Anterior cingulate cortex (tissue), 58 donors: ENCODE measurements at places on chromosomes 2 and 18.
A peak's percentile ranks its signal among the peaks of the same experiment; 100 is the strongest.

DNA sequence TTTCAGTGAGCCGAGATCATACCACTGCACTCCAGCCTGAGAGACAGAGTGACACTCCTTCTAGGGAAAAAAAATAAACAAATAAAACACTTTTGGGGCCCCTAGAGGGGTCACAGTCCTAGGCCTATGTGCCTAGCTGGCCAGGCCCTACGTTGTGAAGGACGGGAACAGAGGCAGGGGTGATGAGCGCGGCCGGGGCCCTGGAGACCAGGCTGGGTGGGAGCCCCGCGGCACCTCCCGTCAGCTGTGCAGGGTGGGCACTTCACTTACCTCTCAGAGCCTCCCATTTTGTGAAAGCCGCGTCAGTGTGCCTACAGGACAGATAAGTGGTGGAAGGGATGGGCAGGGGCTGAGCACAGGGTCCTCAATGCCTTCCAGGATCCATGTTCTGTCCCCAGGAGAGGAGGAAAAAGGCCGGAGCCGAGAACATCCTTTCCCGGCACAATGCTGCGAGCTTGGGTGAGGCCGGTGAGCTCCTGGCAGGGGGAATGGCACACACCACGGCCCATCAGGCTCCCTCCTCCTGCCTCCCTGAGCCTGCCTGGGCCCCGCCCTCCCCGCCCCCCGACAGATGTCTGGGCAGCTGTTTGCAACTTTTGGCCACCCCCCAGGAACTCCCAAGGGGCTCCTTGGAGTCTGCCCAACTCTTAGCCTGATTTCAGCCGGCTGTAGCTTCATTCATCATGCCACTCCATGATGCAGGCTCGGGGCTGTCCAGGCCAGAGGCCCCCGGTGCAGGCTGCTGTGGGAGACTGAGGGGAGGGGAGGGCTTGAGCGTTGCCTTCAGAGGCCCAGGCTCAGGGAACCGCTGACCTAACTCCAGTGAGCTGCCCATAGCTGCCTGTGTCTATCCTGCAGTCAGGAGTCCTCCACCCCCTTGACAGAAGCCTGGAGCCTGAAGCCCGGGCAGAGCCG lies 196.5 kb downstream of the TFCP2L1 start:
- DNase-seq, result no peak

DNA sequence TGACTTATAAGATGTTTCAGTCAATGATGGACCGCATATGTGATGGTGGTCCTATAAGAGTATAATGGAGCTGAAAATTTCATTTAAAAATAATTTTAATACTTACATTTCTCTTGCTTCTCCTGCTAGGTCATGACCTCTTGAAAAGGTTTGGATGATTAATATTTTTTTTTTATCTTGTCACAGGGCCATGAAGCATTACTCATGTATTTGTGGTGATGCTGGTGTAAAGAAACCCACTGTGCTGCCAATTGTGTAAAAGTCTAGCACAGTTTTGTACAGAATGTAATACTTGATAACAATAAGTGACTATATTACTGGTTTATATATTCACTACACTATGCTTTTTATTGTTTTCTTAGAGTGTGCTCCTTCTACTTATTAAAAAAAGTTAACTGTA lies 124.2 kb upstream of the CELF4 start:
- DNase-seq, result no peak

DNA sequence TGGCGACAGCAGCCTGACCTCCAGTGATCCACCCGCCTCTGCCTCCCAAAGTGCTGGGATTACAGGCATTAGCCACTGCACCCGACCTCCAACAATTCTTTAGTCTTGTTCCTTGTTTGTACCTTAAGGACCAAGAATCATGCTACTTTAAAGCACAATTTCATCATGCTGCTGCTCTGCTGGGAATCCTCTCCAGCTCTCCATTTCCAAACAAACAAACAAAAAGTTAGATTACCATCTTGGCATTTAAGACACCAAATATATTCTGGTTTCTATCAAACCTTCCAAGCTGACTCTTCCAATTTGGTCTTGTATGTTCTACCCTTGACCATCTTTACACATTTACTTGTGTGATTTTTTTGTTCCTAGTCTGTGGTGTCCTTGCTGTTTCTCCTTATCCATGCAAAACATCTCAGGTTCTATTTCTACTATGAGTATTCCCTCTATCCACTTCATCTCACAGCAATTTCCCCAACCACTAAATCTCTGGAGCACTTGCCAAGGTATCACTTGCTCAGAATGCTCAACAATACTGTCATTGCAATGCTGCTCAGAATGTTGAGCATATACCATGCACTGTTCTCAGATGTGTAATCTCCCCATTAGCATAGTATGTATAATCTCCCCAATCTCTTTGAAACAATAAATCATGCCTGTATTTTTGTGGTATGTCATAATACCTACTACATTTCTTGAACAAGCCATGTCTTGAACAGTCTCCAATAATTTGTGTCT lies 73.2 kb upstream of the GALNT5 start:
- DNase-seq, result no peak

GRCh38 chr18:61892683-61893308 lies at the start of gene RNF152:
TSS of gene RNF152 (minus strand) at chr18:61893007. CDS start at chr18:61816463, 76,544 bp downstream.
- peak; percentile 21 for DNase-seq

GRCh38 chr2:30203156-30203555 lies 28.2 kb upstream of the LBH start:
- no peak for DNase-seq

- no peak for DNase-seq
Observed at GRCh38 chr2:167937403-167937802, 310.0 kb downstream of the STK39 start.

- DNase-seq, result no peak
Observed at GRCh38 chr2:233082222-233082930, 22.2 kb downstream of the INPP5D start.

DNA sequence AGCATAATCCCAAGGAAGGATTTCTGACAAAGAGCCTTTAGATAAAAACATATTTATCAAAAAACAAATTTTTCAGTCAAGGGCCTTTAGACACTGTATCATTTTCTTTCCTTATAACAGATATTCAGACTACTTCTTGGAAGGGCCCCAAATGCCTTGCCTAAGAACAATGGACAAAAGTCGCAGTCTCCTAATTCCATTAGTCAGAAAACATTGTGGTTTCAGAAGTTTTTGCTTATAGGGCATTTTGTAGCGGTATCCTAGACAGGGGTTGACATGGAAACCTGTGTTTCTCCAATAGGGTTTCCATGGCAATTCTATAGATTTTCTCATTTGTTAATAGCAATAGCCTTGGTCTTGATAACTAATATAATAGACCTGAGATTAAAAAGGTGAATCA lies 36.7 kb upstream of the AGPS start:
- DNase-seq, result no peak

DNA sequence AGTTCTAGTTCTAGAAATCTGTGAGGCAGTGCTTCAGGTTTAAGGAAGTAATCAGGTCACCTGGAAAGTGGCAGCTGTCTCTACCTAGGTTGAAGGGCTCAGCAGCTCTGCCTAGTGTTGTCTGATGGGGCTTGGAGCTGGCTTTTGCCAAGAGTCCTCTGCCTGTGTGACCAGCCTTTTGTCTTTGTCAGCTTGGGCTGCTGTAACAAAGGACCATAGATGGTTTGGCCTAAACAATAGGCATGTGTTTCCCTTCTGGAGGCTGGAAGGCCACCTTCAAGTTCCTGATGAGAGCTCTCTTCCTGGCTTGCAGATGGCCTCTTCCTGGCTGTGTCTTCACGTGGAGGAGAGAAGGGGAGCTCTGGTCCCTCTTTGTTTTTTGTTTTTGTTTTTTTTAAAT lies 13.3 kb downstream of the UBE2F start:
- no peak for DNase-seq

- DNase-seq, result no peak
Observed at GRCh38 chr2:65227020-65227455, 593 bp upstream of the ACTR2 start.

DNA sequence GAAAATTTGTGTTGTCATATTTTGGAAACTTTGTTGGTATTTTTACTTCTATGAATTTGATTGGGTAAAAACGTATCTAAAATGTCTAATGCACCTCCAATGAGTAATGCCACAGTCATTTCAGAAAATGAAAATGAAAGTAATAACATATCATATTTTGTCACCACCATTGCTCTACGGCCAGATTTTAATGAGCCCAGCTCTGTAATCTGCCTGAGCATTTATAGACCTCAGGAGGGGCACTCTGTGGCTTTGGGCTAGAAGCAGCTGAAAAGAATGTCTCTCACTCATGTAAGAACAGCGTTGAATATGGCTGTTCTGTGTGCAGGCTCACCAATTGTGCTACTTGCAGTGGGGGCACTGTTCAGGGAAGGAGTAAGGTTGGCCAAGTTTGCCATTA lies 32.7 kb upstream of the ABCA12 start:
- no peak for DNase-seq

GRCh38 chr2:56369316-56369715 lies 185.5 kb downstream of the CCDC85A start:
- DNase-seq, result no peak

- no peak for DNase-seq
Observed at GRCh38 chr2:218012284-218012683, 9.5 kb upstream of the TNS1 start.

DNA sequence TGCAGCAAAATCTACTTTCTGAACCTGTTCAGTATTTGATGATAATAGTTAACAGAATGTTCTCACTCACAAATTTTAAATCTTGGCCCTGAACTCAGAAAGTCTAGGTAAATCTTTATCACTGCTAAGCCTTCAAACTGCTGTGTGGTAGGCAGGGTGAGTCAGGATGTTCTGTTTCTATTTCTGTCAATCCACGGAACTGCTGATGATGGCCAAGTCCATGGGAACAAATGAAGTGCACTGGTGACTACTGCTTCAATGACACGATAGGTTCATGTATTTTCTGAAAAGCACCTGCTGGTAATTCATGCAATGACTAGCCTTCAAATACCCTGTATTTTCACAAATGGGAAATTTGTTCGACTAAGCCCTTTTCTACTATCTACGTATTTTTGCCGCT lies 14.2 kb downstream of the NIFK start:
- no peak for DNase-seq

- no peak for DNase-seq
Observed at GRCh38 chr2:60976256-60976850, 41.2 kb upstream of the PEX13 start.

GRCh38 chr2:1544478-1545069 lies 131.3 kb downstream of the TPO start:
- DNase-seq, result no peak

DNA sequence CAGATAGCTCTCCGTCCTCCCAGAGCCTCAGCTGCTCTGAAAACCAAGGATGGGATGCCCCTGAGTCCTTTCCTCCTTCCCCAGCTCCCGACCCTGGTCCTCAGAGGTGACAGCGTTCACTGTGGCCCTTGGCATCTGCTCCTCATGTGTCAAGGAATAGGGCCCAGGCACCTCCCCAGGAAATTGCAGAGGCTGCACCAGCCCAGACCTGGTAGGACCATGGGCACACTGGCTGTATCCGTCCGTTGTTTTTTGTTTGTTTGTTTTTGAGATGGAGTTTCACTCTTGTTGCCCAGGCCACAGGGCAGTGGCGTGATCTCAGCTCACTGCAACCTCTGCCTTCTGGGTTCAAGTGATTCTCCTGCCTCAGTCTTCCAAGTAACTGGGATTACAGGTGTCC lies 37.5 kb upstream of the SLC66A3 start:
- DNase-seq, result no peak

- no peak for DNase-seq
Observed at GRCh38 chr18:31950583-31950982, 7.7 kb upstream of the TRAPPC8 start.

GRCh38 chr2:136057023-136057801 lies 60.7 kb downstream of the CXCR4 start:
- no peak for DNase-seq

DNA sequence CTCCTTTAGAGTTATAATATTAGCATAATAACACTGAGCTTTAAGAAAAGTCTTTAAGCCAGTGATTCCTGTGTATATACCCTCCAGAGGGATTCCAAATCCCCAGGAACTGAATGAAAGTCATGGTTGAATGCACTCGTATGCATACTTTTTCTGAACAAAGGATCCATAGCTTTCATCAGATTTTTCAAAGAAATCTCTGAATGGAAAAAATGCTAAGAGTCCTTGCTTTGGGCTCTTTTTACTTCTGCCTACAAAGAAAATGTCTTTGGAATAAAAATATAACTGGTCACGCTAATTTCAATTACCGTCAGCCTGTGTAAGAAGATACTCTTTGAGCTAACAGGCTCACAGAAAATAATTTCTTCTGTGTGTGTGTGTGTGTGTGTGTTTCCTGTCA lies 939.5 kb downstream of the ERBB4 start:
- no peak for DNase-seq

GRCh38 chr2:12543076-12543977 lies 173.4 kb upstream of the TRIB2 start:
- DNase-seq, result no peak

DNA sequence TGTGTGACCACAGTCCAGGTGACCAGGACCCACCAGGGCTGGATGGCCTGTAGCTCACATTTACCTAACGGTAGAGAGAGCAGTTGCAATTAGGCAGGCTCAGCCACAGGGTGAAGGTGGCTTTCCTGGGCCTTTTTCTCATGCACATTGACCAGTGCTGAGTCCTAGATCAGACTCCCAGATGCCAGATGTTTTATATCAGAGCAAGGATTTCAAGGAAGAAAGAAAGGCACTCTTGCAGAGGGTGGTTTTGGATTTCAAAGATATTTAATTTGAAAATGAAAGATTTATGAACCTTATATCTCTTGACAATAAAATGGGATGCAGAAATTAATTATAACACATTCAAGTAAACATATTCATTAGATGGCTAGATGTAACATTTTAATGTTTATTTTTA lies 694.2 kb upstream of the GYPC start:
- DNase-seq, result no peak

DNA sequence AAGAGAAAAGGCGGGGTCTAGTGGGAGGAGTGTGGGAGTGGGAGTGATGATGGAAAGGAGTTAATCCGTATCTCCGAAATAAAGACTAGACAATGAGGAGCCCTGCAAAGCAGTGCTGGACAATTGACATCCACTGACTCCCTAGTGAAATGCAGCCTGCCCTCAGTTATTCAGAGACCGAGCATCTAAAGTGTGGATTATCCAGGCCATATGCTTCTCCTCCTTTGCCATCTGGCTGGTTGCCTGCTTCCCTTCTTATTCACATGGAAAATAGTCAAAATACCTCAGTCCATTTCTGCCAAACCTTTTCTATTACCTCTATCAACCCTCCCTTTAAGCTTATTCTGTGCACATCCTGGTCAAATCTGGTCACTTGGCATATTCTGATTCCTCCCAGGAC lies 288.8 kb upstream of the SIX3 start:
- no peak for DNase-seq

DNA sequence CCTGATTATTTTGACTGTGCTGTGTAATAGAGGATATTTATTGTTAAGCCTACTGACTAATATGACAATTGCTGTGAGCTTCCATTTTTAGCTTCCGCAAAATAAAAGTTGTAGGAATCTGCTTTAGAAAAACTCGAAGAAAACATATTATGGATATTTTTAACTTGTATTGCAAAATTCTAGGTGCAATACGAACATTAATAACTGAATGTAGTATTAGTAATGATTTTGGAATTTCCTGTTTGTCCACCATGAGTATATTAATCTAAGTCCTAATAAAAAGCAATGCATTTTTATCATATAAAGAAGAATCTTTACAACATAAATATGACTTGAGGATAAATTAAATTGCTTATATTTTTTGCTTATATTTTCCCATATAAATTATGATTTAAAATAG lies 2.4 kb upstream of the DSC3 start:
- DNase-seq, result no peak

- DNase-seq, result no peak
Observed at GRCh38 chr2:129160879-129161278, 818.6 kb upstream of the RAB6C start.
